A549 treated with AZD2906 at 1 μM for 4 hours (cell line): ENCODE measurements at places on chromosomes 5 and 9. TPM values are rescaled to one million over a fixed set of nuclear protein-coding genes. Genes with fewer than 3 reads are reported as not detected.

The IL13 gene
- 0.08 to 0.10 TPM in 2 of 5 replicates, not detected in the others for total RNA-seq

The TLR4 gene
- 0.06 to 0.12 TPM (median 0.06 TPM) in 5 replicates for total RNA-seq

The HABP4 gene
- 14.9 to 16.1 TPM (median 15.8 TPM) in 5 replicates for total RNA-seq

The DRD1 gene
- 0.02 to 0.11 TPM (median 0.05 TPM) in 5 replicates for total RNA-seq

The C9 gene
- total RNA-seq: not detected in 5 replicates

The MCC gene
- 0.14 to 0.27 TPM (median 0.16 TPM) in 5 replicates for total RNA-seq
